ENCODE measurements at places on chromosomes 13 and 19.

DNA sequence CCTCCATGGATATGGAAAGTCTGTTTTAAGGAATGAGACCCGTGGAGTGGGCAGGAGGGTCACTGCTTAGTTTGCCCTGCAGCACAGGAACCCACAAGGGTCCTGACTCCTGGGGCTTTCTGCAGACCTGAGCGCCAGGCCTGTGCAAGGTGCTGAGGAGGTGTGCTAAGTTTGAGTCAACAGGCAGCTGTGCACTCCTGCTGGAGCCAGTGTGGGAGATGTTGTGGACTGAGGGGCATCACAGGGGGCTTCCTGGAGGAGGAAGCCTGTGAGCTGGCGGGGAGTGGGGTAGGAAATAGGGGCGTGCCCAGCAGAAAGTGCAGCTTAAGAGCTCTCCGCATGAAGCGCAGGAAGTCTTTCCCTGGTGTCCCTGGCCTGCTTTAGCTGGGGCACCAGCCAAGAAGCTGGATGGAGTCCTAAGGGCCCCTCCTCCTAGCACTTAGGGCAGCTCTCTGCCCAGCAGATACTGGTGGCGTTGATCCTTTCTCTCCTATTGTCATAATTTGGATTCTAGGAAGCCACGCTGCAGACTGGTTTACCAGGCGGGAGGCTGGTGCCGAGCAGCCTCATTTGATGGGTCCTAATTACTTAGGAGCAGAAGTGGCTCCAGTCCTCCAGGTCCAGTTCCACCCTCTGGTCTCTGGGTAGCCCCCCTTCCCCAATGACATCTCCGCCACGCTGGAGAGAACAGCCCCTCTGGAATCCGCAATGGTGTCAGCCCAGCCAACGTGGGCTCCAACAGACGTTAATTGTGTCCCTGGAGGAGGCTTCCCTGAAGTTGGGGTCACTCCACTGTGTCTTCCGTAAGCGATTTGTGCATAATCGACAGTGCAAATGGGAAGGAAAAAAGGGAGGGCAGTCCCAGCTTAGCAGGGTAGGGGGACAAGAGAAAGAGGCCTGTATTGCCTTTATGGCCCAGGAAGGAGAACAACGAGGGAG is 309.2 kb downstream of the ZNF536 start:
- no peak for DNase-seq

GRCh38 chr19:39031368-39032062 is 834 bp downstream of the FBXO27 start:
- peak; percentile 72 for DNase-seq

DNA sequence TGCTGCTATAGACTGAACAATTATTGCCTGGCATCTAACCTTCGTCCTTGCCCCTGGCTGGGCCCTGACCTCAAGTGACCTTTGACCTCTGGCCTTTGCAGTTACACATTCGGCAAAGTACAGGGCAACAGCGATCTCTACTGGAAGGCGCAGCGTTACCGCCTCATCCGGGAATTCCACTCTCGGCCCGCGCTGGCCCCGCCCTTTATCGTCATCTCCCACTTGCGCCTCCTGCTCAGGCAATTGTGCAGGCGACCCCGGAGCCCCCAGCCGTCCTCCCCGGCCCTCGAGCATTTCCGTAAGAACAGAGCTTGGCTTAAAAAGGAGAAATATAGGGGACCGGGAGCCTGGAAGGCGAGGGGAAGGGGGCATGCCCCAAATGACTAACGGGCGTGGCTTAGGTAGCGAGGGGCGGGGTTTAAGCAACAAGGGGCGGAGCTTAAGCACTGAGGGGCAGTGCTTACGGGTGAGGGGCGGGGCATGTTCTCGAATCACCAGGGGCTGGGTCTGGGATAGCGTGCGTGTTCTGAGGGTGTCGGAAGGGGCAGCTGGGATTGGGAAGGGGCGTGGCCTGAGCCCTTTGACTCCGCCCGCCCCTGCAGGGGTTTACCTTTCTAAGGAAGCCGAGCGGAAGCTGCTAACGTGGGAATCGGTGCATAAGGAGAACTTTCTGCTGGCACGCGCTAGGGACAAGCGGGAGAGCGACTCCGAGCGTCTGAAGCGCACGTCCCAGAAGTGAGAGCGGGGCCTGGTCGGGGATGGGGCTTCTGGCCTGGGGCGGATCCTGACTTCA is 52.7 kb downstream of the TRPM4 start:
- DNase-seq: no peak

DNA sequence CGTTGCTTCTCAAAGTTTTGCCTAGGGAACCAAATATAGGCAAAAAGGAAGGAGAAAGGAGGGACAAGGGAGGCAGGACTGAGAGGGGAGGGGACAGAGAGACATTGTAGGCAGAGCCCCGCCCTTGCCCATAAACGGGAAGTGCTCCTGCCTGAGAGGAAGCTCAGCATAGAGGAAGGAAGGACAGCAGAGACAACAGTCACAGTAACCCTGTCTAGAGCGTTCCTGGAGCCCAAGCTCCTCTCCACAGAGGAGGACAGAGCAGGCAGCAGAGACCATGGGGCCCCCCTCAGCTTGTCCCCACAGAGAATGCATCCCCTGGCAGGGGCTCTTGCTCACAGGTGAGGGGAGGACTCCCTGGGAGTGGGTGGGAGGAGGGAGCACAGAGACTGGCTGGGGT is at the start of gene CEACAM21:
TSS of gene CEACAM21 (plus strand) at position 169 of the 400 bp plus-strand sequence. CDS start at position 278, 109 bp downstream.
- no peak for DNase-seq

DNA sequence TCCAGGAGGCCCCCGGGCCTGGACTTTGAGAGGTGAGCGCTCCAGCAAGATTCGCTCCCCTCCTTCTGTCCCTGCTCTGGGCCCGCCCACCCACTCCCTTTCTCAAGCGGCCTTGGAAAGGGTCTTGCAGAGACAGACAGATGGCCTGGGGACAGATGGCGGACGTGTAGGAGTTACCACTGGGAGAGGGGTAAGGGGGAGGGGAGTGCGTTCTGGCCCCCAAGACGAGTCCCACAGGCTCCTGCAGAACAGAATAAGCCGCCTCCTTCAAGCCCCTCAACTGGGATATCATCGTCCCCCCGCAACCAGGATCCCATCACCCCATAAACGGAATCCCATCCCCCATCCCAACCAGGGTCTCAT is 3.6 kb upstream of the TNFAIP8L1 start:
- DNase-seq: no peak

GRCh38 chr13:23902975-23903905 is 5.9 kb upstream of the C1QTNF9B start:
- DNase-seq: no peak

DNA sequence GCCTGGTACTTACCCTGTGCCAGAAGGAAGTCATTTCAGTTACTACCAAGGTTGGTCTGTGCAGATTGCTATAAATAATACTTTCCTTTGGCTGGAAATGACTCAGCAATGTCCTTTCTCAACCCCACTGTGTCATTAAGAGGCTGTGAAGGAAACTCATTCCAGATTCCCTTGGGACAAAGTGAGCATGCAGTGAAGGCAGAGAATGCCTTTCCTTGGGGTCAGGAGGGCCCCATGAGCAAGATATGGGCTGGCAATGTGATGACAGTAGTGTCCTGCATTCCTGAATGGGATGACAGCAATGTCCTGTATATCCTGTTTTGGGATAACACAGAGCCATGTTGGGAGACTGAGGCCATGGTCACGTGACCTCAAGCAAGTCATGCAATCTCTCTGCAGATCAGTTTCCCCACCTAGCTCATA is 213.1 kb upstream of the TMTC4 start:
- no peak for DNase-seq

GRCh38 chr13:110855363-110855762 is 59.5 kb downstream of the ANKRD10 start:
- no peak for DNase-seq

- no peak for DNase-seq
Measured at GRCh38 chr19:11447347-11448262, 12.2 kb downstream of the PRKCSH start.

DNA sequence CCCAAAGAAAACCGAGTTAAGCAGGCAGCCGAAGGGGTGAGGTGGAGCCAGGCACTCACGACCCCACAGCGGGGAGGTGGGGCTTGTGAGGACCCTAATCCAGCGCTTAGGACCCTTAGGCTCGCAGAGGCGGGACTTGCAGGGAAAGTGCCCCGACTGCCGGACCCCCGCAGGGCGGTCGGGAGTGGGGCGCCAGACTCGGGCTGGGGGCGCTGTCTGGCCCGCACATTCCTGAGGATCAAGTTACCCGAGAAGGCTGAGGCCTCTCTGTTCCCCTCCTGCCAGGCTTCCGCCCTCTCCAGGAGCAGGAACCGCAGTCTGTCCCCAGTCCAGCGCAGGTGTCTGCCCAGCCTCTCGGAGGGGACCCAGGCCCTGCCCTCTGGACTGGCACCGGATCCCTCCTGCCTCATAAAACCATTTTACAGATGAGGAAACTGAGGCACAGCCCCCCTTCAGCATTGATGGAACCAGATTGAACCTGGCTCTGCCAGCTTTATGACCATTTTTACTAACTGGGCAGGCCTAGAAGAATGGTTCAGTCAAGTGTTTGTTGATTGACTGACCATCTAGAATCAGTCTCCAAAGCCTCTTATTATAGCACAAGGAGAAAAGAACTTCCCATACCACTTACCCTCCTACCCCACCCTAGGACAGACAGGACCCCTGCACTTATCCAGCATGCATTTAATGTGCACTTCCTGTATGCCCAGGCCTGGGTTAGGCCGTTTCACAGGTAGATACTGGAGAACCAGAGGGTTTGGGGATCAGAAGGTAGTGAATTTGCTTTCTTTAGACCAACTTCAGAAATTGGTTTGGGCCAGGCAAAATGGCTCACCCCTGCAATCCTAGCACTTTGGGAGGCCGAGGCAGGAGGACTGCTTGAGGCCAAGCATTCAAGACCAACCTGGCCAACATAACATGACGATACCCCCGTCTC is 6.7 kb upstream of the JUND start:
- DNase-seq: no peak

DNA sequence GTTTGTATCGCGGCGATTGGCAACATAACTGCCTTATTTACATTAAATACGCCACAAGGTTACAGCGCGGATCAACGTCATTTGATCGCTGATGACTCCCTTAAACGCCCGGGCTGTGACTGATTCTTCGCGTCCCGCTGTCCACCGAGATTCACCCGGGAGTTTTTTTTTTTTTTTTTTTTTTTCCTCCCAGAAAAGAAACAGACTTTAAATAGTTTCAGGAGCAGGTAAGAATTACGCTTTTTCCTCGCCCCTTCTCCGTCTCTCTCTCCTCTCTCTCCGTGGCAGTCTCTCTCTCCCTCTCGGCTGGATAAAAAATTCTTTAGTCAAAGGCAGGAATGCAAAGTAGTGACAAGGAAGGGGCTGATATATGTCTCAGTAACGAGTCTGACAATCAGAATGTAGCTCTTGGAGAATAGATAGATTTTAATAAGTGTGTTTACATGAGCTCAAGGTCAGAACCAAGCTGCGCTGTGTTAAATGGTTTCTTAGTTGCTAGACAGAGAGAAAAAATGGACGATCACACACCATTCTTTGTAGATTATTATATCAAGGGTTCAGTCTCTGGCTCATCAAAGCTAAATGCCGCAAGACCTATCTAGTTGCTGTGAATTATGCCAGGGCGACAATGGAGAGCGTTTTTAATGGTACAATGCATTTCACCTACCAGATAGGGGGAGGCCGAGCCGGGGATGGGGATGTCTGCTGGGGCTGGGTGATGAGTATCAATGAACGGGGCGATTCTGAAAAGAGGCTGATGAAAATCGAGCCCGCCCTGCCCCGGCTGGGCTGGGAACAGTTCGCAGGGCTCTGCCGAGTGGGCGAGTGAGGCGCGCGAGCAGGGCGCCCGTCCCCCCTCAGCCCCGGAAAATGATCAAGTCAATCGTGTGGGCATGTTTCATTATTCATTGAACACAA is 147.2 kb upstream of the ZNF536 start:
- DNase-seq: no peak

GRCh38 chr13:113157206-113157928 is 1.1 kb upstream of the PROZ start:
- no peak for DNase-seq

GRCh38 chr13:26017196-26017921 is 34.5 kb downstream of the SHISA2 start:
- DNase-seq: no peak

GRCh38 chr13:32019612-32020233 is 11.9 kb upstream of the FRY start:
- no peak for DNase-seq

- no peak for DNase-seq
Measured at GRCh38 chr13:35874704-35875103, 256.5 kb downstream of the DCLK1 start.

DNA sequence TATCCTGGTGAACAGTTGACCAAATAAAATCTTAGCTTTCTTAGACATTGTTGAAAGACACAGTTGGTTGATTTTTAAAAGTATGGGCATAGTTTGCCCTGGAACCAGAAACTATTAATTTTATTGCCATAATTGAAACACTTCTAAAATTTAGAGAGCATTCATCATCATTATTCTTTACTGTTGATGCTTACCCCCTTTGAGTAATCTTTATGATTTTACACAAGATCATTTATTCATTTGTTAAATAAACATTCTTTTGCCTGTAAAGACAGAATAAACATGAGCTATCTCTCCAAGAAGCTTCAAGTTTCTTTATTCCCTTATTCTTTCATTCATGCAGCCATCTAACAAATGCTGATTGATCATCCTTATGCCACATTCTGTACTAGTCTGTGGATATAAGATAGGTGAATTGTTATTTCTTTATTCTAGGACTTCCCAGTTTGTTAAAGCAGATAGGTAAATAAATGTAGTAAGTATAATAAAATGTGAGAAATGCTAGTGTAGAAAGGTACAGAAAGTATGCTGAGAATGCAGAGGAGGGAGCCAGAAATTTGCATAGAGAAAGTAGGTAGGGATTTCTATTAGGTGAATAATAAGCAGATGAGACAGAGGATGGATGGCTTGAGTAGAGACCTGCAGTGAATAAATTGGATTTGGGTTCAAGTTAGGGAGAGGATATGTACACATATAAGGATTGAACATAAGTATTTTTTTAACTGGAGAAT is 8.2 kb downstream of the SERTM1 start:
- DNase-seq: no peak

DNA sequence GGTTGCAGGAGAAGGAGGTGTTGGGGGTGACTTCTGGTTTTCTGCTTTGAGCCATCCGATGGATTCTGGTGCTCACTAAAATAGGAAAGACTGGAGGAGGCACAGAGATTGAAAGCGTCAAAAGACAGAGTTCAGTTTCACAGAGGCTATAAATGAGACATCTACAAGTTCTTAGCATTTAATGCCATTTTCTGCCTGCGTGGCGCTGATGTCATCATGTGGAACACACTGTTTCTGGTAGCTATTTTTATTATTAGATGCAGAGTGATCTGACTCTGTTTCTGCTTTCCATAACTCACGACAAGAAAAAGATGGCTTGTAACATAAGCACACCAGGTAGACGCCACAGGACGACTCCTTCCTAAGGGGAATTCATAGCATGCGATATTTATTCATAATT is 3.3 kb upstream of the SLC39A3 start:
- no peak for DNase-seq

GRCh38 chr13:32969516-32969941 is 46.7 kb upstream of the KL start:
- no peak for DNase-seq

DNA sequence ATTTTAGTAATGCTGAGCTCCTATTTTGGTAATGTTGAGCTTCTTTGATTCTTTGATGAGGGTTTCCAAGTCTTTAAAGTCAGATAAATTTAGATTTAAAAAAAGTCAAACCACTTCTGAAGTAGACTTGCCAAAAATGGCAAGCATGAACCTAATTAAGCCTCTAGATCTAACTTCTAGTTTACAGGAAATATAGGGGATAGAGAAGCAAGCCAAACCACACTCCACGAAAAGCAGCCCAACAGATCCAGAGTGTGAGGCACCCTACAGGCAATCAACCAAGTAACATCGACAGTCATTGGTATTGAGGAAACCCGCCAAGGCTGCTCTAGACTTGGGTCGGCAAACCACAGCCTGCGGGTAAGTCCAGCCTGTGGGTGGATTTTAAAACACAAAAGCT is 3.7 kb downstream of the GGACT start:
- DNase-seq: no peak

- DNase-seq: no peak
Measured at GRCh38 chr13:49455007-49455398, 10.9 kb downstream of the SETDB2 start.

Measured in stimulated activated CD4-positive, alpha-beta T cell treated with anti-CD3 and anti-CD28 coated beads, TNF-alpha, amount 100 ng/mL, for 4 hours (primary cell).